ENCODE measurements at places on chromosomes 2 and 18.

- DNase-seq: no peak
Measured at GRCh38 chr2:44295633-44296359, 20.5 kb downstream of the SLC3A1 start.

- peak; percentile 83 for DNase-seq
Measured at GRCh38 chr2:42827647-42828486, 35.5 kb upstream of the HAAO start.

DNA sequence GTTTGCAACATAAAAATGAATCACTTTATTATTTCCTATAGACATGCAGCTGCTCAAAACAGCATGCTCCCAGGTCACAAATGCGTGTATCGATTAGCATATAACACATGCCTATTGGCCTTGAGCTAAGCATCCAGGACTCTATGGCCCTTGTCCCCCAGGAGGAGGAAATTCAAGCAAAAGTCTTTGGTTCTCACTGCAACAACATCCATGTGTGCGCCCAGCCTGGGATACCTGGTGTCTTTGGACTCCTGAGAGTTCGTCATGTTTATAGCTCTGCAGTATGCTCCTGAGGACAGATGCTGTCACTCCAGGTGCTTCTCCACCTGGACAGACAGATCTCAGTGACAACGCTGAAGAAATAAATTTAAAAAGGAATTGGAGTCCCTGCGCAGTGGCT, 284.6 kb downstream of the PHLPP1 start:
- no peak for DNase-seq

- no peak for DNase-seq
Measured at GRCh38 chr2:126907671-126908070, 9.0 kb downstream of the TEX51 start.

DNA sequence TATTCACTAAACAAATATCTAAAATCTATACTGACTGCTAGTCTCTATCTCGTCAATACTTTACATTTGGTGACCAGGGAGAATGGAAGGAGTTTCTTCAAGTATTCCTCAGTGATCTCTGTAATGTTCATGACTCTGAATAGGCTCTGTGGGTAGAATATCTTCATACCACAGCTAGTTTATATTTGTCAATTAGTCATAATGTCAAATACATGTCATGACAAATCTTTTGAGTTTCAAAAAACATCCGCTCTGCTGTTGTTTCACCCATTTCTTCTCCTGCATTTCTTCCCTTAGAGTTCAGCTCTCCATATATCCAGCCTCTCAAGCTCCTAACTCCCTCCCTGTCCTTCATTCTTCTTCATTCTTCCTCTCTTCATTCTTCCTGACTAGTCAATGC, 206.5 kb upstream of the FANCL start:
- no peak for DNase-seq

DNA sequence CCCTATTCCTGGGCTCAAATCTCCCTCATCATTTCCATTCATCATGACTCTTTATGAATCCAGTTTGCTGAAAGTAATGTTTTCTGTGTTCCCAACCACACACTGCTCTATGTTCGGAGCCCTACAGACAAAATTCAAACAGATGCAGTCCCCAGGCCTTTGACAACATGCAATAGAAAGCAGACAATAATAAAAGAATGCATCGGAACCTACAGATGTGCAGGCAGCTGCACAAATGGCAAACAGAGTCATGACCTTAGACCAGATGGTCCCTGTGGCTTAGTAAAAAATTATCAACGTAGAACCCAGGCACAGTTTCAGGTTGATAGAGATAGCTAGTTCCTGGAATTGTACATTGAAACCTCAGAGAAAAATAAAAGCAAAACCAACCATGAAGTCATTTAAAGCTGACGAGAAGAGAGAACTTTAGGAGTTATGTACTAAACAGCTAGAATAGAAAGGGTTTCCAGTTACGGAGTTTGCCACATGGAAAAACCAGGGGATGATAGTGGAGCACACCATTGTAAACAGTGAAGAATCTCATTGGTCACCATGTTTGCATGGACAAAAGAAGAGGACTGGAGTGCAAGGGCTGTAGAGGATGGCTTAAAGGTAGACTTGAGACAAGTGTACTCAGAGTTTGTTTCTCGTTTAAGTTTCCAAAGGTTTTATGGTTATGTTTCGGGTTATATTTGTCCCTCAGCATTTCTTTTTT, 23.2 kb upstream of the ACVR1 start:
- DNase-seq: no peak

DNA sequence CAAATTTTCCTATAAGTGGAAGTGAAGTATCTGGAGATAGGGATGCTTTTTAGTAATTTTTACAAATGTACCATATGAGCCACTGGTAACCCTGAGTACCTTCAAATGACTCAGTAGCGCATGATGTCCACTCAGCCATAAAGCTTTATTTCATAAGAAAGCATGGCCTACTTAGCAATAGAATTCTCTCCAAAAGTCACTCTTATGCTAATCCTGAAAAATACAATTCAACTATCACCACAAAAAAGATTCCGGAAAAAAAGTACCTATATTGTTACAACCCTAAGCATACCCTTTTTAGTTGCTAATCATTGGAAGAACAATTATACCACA, 732.2 kb downstream of the SOCS6 start:
- no peak for DNase-seq

DNA sequence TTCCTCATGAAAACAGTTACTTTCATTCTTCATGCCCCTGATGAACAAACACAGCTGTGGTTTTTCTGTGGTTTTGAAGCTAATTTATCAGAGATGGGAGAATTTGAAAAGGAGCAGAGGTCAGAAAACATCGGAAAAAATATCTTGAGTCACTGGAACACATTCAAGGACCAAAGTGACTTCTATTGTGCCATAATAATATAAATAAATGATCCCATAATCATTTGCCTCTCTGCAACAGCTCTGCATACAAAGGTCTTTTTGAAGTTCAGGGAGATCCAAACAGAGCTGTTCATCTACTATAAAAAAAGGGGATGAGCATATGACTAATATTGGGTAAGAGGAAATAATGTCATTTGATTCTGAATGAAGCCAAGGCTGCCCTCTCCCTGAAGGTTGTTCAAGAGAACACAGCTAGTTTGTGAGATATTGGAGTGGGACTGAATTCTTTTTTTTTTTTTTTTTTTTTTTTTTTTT, 201.3 kb upstream of the GALNT5 start:
- no peak for DNase-seq

DNA sequence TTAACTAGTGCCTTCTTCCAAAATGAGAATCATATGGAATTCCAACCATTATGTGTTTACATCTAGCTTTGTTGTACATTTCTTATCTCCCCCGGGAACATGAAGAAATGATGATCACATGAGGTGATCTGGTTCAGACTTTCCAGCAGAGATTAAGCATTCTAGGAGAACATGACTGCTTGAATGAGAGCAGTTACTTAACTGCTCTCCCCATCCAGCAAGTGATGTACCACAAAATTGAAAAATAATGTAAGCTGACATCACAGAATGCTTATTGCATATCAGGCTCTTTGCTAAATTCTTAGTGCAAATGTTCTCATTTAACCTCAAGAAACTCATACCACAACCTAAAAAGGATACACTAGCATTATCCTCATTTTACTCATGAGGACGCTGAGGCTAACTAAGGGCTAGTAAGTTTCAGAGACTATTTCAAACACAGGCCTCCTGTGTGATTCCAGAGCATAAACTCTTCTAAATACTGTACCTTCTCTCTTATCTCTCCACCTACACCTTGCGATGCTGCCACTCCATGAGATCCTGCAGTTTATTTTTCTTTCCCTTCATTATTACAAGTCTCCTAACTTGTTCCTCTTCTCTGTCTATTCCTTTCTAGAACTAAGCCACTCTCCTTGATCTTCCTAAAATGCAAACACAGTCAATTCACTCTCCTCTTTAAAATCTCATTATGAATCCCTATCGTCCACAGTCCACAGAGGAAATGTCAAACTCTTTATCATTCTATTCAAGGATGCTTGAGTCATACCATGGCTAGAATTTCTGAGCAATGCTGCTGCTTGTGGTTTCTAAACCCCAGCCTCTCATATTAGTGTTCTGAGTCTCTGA, 1224.8 kb upstream of the ZEB2 start:
- DNase-seq: no peak

GRCh38 chr2:240635998-240636547, 10.8 kb downstream of the GPR35 start:
- no peak for DNase-seq

- DNase-seq: peak; percentile 57
Measured at GRCh38 chr2:68832233-68832869, 38.8 kb downstream of the BMP10 start.

GRCh38 chr2:112156152-112156986, 18.2 kb downstream of the FBLN7 start:
- DNase-seq: no peak

GRCh38 chr18:69401226-69401971, 711 bp downstream of the DOK6 start:
- no peak for DNase-seq

- no peak for DNase-seq
Measured at GRCh38 chr2:143635302-143635701, 506.1 kb downstream of the ARHGAP15 start.

DNA sequence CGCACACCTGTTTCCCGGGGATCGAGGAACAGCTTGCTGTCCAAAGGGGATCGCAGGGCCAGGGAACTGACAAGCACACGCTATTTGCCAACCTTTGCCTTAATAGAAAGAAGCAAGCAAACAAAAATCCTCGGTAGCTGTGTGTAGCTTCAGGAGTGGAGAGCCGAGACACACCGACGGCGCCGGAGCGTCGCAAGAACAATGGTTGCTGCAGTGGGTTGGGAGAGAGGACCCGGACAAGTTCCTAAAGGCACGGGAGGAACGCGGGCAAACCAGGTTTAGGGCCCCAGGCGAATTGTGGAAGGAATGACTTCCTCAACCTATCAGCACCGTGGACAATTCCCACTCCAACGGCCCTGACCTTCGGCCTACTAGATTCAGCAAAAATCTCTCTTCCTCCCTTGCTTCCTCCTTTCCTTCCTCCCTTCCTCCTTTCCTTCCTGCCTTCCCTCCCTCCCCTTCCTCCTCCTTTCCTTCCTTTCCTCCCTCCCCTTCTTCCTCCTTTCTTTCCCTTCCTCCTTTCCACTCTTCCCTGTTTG, 4.9 kb upstream of the NEUROD1 start:
- no peak for DNase-seq

GRCh38 chr2:147824620-147825019, 20.2 kb upstream of the ACVR2A start:
- no peak for DNase-seq

GRCh38 chr18:41459656-41460055, 495.4 kb upstream of the PIK3C3 start:
- DNase-seq: no peak

- no peak for DNase-seq
Measured at GRCh38 chr2:180450841-180451240, 443.7 kb upstream of the CWC22 start.
